ENCODE measurements at places on chromosomes 16 and 17.

- DNase-seq: no peak
Observed at GRCh38 chr17:13557077-13557476, 44.7 kb downstream of the HS3ST3A1 start.

DNA sequence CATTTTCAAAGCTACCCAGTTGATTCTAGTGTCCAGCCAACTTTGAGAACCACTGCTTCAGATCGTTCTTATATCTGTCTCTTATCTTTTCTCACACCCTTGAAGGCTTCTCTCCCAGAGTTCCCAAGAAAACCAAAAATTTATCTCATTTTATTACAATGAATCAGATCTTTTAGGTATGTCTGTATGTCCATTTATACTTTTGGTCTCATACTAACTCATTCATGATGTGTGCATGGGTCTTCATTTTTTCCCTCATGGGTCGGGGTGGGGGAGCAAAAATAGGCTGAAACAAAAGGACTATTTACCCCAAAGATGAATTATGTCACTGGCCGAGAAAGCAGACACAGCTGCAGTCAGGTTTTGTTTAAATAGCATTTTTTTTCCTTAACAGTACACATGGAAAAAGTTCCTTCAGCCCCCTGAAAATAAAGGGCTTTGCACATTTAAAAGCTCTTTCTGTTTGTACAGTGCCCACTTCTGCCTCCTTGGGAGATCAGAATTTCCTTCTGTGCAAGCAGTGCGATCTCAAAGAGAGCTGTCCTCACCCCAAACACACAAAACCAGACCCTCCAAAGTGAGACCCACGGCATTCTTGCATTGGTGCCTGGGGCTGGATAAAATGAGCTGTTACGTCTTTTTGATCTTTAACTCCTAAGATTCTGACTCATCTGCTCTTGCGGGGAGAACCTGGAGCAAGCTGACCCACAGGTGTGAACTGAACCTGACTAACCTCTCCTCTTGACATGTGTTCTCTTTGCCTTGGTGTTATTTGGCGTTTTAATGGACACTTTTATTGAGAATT, 251.2 kb upstream of the ELAC2 start:
- DNase-seq: no peak

DNA sequence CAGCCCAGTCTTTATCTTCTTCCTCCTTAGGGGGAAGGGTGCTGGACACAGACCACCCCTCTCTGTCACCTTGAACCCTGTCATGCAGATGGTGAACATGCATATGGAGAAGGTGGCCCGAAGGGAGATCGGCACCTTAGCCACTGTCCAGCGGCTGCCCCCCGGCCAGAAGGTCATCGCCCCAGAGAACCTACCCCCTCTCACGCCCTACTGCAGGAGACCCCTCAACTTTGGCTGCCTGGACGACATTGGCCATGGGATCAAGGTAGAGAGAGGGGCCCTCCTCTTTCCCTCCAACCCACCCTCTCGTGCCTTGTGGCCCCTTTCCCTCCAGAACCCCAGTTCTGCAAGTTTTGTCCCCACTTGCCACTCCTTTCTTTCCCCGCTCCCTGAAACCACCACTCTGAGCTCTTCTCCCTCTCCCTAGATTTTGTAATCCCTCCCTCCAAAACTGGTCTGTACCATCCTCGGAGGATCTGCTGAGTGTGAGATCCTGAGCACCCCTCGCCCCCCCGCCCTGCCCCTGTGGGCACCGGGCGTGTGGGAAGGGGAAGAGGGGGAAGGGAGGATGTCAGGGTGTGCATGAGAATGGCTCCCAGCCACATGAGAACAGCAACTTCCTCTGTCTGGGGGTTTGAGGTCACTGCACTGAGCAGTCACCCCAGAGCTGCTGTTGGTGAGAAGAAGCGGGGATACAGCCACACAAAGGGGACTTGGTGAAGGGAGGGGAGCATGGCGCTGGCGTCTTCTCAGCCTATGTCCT, 7.3 kb downstream of the ABI3 start:
- DNase-seq: no peak

DNA sequence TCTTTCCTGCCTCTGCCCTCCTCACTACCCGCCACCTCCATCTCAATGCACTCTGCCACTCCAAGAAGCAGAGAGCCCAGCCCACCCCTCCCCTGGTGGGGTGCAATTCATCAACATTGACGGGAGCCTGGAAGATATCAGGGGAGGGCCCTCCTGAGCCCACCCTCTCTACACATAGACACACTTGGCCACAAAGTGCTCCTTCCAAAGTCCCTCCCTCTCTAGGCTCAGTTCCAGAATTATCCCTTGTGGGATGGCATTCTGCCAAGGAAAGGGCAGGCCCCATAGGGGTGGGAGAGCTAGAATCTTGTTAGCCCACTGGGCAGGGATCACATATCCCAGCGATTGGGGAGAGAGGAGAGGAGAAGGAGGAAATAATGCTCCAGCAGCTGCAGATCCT, 66.2 kb downstream of the TMEM132E start:
- no peak for DNase-seq

All from vagina (tissue), 2 donors.